ENCODE measurements at places on chromosomes 4 and X.

- no peak for DNase-seq
Measured at GRCh38 chr4:146844761-146845160, 100.9 kb downstream of the TTC29 start.

DNA sequence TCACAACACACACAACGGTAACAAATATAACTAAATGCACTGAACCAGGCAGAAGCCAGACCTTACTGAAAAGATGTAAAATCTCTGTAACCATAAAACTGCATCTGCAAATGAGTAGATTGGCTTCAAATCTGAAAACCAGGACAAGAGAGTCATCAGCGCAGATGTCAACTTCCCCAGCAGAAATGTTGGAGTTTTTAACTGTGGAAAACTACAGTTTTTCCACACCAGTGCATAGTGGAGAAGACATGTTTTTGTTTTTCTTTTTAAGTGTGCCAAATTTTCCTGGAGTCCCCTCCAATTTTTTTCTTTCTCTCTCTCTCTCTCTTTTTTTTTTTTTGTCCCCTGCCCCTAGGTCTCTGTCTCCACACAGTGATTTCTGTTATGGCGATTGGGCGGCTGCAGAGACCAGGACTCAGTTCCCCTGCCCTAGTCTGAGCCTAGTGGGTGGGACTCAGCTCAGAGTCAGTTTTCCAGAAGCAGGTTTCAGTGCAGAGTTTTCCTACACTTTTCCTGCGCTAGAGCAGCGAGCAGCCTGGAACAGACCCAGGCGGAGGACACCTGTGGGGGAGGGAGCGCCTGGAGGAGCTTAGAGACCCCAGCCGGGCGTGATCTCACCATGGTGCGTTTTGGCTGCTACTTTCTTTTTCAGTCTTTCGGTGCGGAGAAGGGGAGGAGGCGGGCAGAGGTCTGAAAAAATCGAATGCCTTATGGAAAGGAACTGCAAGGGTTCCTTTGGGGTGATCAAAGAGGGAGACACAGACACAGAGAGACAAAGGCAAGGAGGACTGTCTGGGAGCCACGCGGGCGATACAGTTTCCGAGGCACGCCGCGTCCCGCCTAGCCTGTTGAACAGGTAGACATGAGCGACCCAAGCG, at the start of gene GUCY1A1:
TSS of gene GUCY1A1 (plus strand) at position 505 of the 878 bp plus-strand sequence. CDS start 30,020 bp downstream, outside the sequence.
- no peak for DNase-seq

GRCh38 chr4:72300126-72300525, 268.3 kb downstream of the NPFFR2 start:
- DNase-seq = no peak

DNA sequence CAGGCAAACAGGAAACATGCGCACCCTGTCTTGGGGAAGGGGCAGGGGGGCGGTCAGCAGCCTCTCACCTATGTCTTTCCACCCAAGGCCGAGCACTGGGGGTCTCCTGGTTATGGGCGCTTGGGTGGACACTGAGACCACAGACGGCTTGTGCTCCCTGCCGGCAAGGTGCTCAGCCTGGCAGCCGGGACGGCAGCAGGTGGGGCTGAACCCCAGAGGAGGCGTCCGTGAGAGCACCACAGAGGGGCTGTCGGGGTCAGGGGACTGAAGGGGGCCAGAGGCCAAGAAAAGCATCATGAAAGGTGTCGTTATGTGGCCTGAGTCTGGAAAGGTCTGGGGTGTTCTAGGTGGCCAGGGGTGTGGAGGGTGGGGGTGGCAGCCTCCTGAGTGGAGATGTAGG, 19.6 kb downstream of the DOK7 start:
- DNase-seq = no peak

DNA sequence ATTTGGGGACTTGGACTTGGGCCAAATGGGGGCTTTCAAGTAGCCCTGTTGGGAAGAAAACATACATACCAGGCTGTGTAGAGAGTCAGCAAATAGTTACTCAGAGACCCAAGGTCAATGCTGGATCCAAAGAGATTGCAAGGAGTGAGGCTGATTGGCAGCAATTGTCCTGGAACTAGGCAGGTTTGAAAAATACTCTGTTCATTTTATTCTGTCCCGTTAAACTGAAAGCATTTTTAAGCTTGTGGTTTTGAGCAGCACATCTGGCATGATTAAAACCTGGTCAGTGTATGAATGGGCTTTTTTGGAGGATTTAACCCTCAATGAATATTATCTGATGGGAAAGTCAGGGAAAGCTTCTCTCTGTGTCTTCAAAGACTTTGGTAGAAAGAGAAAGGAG, 294.3 kb upstream of the BOD1L1 start:
- no peak for DNase-seq

GRCh38 chr4:111400741-111401140, 744.5 kb upstream of the FAM241A start:
- no peak for DNase-seq

GRCh38 chr4:46931981-46932380, 22.9 kb upstream of the COX7B2 start:
- no peak for DNase-seq

DNA sequence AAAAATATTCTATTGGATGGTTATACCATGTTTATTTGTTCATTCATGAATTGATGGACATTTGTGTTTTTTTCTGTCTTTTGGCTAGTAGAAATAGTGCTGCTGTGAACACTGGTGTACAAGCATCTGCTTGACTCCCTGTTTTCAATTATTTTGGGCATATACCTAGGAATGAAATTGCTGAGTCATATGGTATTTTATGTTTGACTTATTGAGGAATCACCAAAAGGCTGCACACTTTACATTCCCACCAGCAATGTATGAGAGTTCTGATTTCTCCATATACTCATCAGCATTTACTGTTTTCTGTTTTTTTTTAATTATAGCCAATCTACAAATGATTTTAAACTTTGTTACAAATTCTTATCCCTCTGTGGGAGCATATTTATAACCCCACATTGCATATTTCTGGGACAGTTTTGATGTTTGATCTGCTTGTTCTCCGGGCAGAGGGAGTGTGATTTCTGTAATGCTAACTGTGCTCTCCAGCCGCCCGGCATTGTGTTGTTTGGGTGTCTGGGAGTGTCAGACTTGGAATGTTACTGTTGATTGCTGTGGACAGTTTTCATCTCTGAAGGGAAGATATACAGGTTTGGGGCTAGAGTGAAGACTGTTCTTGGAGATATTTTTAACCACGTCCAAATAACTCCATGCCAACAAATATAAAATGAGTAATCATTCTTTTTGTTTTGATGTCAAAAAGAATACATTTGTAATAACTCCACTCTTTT, 60.5 kb upstream of the PGRMC2 start:
- DNase-seq = no peak

DNA sequence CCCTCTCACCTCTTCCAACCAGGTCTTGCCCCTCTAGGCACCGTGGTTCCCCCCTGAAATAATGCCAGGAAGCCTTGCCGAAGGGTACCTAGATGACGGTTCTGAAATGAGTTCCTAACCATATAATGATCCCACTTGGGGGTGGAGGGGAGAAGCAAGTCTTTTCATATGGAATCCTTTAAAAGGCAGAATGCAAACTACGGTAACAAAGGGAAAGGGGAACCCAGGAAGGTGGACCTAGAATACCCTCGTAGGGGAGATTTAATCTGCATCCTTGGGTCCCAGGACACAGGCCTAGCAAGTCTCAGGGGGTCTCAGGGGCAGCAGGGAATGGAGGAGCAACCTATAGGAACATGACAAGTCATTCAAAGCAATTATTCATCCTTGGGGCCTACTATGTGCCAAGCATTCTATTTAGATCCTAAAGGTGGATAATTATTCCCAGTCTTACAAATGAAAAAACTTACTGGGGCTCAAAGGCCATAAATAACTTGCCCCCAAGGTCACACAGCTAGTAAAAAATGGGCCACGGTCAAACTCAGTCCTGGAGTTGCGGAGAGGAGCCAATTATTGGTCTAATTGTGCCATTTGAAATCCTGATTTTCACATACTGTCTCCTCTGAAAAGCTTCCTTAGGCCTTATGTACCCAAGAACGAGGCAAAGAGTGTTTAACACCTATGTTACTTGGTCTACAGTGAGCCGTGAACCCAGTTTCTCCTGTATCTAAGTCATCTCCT, 8.8 kb downstream of the BCOR start:
- no peak for DNase-seq

GRCh38 chrX:154727418-154727817, 23.5 kb downstream of the GAB3 start:
- no peak for DNase-seq

DNA sequence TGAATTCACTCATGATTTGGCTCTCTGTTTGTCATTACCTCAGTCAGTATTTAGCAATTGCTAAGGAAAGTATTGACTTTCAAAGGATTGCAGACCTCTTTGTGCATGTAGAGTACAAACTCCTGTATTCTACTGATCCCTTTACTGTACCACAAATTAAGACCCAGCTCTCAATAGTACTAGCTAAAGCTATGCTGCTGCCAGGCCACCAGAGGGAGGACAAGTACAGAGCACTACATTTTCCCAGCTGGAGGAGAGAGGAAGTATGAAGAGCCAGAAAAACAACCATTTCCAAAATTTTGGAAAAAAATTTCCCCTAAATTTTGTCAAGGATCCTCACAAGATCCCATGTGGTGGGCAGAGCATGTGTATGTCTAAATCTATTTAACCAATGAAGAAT, 175.0 kb upstream of the MTMR8 start:
- no peak for DNase-seq

DNA sequence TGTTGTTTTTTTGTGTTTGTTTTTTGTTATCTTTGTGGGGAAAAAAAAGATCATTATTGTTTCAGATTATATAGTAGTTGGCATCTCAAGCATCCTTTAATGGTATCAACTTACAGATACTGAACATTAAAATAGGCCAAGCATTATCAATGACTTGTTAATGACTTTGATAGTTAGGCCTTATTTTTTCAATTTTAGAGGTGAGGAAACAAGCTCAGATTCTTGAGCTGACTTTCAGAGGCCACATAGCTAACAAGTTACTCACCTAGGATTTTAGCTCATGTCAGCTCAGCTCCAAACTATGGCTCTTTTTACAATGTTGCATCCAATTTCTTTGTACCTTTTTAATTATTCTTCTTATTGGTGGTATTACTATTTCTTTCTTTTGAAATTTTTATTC, 471 bp upstream of the PLAC8 start:
- no peak for DNase-seq

- DNase-seq = no peak
Measured at GRCh38 chr4:152094970-152095700, 334.3 kb upstream of the GATB start.

- no peak for DNase-seq
Measured at GRCh38 chr4:88109123-88109881, 49.1 kb downstream of the ABCG2 start.

GRCh38 chrX:129461801-129462456, 61.4 kb downstream of the SMARCA1 start:
- no peak for DNase-seq

- DNase-seq = no peak
Measured at GRCh38 chrX:111823128-111823527, 52.9 kb upstream of the TRPC5OS start.

DNA sequence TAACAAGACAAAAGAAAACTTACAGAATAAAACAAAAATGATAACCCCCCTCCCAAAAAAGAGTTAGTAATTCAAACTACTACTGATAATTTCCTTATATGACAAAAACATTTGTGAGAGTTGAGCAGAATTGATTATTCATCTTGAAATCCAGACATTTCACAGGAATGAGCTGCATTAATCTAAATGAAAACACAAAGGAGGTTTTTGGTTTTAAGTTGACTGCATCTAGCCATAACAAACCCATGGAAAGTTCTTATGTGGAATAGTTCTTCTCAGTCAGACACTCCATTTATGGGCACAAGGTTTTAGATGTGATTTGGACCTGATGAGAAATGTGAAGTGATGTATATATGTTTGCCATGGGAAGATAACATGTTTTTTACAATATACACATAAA, 95.4 kb downstream of the VCX2 start:
- DNase-seq = no peak

GRCh38 chrX:133741303-133741702, 244.1 kb downstream of the GPC3 start:
- no peak for DNase-seq

DNA sequence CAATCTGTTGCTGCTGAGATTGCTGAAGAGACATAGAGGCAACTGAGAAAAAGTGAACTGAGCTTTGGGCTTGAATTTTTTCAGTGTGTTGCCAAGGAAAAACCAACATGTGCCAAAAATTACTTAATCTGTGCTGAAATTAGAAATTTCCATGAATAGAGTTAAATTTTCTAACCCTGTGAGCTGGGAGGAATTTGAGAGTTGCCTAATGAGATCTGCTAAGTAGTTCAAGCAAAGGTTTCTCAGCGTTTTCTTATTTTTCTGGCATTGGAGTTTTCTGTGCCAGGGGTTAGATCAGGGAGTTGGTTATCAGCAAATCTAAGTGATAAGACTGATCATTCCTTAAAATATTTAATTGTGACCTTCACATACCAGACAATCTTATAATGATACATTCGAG, 457.5 kb upstream of the GNPDA2 start:
- no peak for DNase-seq

DNA sequence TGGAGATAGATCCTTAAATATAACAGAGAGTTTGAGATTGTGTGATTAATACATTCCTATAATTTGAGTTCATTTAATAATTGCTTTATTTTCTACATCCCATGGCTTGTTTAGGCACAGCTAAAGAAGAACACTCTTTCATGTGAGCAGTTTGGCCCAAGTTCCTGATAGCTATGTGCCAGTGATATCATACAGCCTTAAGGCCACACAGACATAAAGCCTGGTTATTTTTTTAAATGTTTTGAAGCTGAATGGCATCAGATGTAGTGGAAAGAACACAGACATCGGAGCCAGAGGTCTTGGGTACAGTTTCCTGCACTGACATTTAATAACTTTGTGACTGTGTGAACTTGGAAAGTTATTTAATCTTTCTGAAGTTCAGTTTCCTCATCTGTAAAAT, 7.0 kb upstream of the NDNF start:
- no peak for DNase-seq

DNA sequence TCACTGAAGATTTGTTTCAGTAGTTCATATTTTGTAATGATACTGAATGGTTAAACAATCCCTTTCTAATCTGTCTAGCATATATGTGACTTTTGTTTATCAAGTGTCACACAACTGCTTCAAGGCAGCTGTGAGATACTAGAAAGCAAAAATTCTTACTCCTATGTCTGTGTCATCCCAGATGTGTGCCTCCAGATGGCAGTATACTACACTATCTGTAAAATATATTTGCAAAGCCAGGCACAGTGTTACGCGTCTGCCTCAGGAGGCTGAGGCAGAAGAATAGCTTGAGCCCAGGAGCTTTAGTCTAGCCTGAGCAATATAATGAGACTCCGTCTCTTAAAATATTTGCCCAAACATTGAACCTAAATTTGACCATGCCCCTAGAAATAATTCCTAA, 4.0 kb downstream of the NUDT10 start:
- peak; percentile 10 for DNase-seq

- DNase-seq = no peak
Measured at GRCh38 chr4:107212565-107212964, 176.5 kb upstream of the DKK2 start.

GRCh38 chr4:159062381-159062780, 40.5 kb upstream of the RAPGEF2 start:
- DNase-seq = no peak

DNA sequence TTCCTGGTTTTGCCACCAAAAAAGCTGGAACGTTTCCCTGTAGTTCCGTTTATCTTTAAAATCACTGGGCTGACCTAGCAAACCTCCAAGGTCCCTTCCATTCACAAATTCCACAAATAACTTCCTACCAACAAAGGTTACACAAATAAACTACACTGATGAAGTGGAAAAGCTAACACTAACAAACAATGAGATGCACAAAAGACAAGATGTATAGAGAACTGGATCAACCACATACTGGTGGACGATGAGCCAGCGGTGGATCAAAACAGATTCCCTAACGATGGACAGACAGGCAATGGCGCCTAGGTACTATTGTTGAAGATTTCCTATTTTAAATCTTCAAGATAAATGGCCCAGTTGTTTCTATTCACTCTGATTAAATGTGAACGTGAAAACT, 15.5 kb downstream of the AFAP1 start:
- no peak for DNase-seq

All from ovary (tissue), 10 donors.